ENCODE measurements at places on chromosomes 3 and 15.
A peak's percentile ranks its signal among the peaks of the same experiment; 100 is the strongest.

DNA sequence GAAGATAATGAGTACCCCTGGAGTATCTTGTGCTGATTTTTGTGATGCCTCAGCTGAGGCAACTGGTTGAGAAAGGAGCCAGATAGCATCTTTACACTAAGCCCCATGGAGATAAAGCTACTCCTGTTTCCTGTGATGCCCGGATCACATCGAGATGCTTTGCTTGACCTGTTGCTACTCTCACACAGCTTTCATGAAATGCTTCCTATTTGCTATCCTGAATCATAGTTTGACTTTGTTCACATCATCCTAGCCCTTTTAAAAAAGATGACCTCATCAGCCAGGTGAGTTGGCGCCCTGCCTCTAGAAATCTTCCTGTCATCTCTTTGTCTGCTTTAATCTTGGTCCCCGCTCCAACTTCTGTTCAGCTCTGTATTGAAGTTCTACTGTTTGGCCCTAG is 409.6 kb upstream of the TBL1XR1 start:
- no peak for DNase-seq

DNA sequence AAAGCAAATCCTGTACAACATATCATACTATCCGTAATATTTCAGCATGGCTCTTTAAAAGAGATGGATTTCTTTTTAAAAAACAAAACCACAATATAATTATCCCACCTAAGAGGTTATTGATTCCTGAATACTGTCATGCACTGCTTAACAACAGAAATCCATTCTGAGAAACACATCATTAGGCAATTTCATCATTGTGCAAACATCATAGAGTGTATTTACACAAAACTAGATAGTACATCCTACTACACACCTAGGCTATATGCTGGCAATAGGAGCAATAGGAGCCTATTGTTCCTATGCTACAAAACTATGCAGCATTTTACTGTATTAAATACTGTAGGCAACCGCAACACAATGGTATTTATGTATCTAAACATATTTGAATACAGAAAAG is 242.0 kb downstream of the NEK10 start:
- DNase-seq, result no peak

GRCh38 chr3:25493786-25494185 is 65.7 kb downstream of the RARB start:
- DNase-seq, result no peak

GRCh38 chr3:43503067-43503728 is 118.6 kb downstream of the ANO10 start:
- DNase-seq, result no peak

DNA sequence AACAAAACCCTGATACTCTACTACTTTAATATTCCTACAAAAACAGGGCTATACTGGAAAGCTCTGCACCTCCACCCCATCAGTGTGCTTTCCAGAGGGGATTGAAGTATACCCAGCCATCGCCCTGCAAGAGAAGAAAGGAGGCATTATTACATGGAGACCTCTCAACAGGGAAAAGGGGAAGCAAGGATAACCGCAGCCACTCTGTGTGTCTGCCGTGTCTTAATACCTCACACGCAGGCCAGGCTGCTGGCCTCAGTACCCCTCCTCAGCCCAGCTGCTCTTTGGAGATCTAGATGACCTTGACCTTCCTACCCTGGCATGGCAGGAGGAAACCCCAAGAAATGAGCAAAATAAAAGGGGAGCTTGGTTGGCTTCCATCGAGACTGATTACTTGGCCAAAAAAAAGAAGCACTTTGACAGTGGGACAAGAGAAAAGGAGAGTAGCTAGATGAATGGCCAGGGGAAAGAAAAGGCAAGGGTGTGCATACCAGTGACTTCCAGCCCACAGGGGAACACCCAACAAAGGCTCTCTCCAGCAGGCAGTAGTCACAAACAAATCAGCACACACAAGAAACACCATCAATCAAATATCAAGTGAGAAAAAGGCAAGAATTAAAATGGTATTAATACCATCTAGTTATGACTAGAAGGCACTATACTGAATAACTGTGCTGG is 129.4 kb downstream of the STT3B start:
- DNase-seq, result no peak

GRCh38 chr15:91192690-91193377 is 92.8 kb downstream of the SV2B start:
- no peak for DNase-seq

GRCh38 chr3:156681002-156681401 is 6.6 kb downstream of the TIPARP start:
- peak; percentile 92 for DNase-seq

DNA sequence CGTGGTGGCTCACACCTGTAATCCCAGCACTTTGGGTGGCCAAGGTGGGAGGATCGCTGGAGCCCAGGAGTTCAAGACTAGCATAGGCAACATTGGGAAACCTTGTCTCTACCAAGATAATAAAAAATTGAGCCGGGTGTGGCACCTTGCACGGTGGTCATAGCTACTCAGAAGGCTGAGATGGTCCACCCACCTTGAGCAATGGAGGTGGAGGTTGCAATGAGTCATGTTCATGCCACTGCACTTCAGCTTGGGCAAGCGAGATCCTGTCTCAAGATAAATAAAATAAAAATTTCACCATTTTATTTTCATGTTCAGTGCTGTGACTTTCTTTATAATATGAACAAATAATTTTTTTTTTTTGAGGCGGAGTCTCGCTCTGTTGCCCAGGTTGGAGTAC is 12.5 kb downstream of the MAPK6 start:
- no peak for DNase-seq

DNA sequence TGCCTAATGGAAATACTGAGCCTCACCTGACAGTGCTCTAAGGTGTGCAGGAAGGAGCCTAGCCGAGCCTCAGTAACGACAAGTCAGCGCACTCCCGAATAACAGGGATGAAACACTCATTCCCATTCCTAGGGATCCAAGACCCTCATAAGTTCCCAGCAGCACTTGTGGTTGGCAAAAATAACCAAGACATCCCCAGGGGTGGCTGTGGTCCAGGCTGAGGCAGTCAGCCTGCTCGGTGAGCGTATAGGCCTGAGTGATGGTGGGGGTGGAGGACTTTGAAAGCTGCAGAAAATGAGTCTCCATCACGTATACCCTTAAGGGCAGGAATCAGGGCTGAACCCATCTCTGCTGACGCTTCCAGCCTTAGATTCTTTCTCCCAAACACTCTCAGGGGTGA is 120.1 kb downstream of the SMAD6 start:
- DNase-seq, result no peak

DNA sequence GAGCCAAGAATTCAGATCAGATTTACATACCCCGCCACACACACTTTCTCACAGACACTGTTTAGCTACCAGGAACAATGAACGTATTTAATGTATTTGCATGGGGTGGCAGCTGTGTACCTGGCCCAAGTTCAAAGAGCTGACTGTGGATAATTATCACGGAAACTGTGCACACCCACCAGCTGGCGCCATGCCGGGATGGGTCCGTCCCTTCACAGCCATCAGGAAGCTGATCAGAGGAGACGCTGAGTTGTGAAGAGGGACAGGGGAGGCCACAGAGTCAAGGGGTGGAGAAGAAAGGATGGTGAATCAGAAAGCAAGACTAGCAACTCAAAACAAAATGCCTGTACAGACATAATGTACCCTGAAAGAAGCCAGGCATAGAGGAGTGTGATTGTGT is 13.1 kb upstream of the PLA2G4D start:
- no peak for DNase-seq

GRCh38 chr3:168802766-168803165 is 707.0 kb upstream of the GOLIM4 start:
- no peak for DNase-seq

- DNase-seq, result no peak
These were observed 40.4 kb upstream of the LIMD1 start for GRCh38 chr3:45554006-45554666.

- DNase-seq, result no peak
These were observed 237.0 kb upstream of the TPM1 start for GRCh38 chr15:62805502-62805901.

GRCh38 chr15:37165395-37165794 is 65.0 kb upstream of the MEIS2 start:
- DNase-seq, result no peak

DNA sequence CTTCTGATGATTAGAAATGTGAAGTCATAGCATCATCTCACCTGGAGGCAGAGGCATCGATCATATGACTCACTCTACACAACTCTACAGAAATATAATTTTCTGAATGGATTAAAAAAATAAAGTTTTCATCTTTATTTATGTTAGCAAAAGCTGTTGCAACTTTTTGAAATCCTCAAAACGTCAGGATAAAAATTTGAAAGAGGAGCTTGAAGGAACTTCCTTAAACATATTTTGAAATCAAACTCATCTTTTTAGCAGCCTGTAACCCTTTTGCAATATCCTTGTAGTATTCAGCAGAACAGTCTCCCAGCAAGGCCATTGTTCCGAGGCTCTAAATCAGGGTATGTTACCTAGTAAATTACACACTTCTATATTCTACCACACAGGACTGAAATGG is 985.4 kb downstream of the PLOD2 start:
- no peak for DNase-seq

- no peak for DNase-seq
These were observed 119.3 kb downstream of the KCNMB2 start for GRCh38 chr3:178655488-178655887.

DNA sequence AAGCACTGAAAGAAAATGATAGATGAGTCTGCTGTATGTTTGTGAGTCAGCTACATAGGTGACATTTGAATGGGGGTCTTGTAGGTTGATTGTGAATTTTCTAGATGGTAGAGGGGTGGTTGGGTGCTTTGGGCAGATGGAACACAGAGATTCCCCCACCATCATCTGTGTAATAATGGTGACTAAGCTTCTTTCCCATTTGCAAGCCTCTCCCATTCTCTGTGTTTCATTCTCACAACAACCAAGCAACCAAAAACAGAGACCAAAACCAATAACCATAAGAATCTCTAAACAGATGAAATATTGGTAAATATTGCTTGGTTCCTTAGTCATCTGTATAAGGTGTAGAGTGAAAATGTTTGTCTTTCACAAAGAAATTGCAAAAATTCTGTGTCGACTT is 17.8 kb upstream of the UTS2B start:
- no peak for DNase-seq

DNA sequence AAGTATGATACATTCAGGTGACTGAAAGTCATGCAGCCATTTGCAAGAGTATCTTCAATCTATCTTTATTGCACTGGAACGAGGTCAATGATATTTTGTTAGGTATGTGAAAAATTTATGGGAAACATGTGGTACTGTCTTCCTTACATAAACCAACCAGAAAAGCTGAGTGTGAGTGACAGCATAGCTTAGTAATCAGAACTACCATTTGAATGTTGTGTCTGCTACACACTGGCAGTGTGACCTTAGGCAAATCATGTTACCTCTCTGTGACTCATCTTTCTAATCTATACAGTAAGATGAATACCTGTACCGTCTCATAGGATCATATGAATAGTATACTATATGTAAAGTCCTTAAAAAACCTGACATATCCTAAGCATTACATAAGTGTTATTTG is 337.9 kb upstream of the IL12A start:
- no peak for DNase-seq

DNA sequence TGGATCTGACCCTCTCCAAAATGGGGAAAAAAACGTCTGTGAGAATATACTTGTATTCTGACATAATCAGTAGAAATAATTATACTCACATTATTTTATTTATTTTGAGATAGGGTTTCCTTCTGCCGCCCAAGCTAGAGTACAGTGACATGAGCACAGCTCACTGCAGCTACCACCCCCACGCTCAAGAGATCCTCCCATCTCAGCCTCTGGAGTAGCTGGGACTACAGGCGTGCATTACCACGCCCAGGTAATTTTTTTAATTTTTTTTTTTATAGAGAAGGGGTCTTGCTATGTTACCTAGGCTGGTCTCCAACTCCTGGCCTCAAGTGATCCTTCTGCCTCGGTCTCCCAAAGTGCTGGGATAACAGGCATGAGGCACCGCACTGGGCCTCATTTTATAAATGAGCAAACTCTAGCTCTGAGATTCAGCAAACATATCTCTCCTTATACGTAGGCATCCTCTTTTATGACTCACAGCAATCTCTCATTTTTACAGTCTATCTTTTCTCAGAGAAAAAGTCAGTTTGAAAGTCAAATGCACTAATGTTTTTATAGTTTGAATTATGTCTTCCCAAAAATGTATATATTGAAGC is 989 bp upstream of the VGLL3 start:
- no peak for DNase-seq
